ENCODE measurements at places on chromosomes 5 and 9. TPM values are rescaled to one million over a fixed set of nuclear protein-coding genes. Genes with fewer than 3 reads are reported as not detected.

Gene PCSK5
- 37.5 TPM for total RNA-seq

Gene PDLIM4
- total RNA-seq = 70.9 TPM

DNA sequence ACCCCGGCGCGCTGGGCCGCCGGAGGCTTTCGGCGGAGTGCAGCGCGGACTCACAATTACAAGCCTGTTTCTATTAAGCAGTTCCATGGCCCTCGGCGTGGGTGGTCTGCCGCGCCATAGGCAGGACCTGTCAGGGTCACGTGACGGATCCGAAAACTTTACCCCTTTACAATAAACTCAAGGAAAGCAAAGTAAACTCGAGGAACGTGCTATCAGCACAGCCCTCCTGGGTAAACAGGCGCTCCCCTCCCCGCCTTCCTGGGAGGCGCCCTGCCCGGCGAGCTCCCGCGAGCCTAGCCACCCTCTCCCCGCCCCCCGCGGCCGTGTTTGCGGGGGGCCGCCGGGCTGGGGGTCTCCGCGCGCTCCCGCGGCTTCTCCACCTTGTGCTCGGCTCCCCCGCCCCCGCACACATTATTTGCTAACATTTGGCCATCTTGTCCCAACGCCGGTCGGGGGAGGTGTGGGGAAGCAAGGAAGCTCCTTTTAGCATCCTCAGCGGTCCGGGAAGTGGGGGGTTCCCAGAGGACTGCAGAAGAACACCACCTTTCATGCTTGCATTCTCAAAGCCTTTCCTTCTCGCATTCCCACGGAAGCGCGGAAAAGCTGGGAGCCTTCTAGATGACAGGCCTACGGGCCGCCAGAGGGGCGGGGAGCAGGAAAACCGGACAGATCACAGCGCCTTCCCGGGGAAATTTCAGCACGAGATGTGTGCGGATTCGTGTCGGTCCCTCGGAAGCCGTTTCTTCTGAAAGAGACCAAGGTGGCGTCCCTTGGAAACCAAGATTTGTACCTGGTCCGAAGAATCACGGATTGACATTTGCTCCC lies at the start of gene PTCH1:
TSS of gene PTCH1 (minus strand) at position 238 of the 825 bp plus-strand sequence.
- peak; percentile 56 for DNase-seq
- no peak within 1 kb of the TSS for H3K27ac ChIP-seq
- H3K4me3 ChIP-seq = peak within 1 kb of the TSS; percentile 30
- no peaks in the 10 kb centered on the region for H3K27me3 ChIP-seq
- H3K36me3 ChIP-seq = no peaks in the 10 kb centered on the region

- DNase-seq = no peak
- no peak overlapping the region for H3K4me3 ChIP-seq
- peaks cover 2% of the 10 kb centered on the region for H3K27me3 ChIP-seq
Observed at GRCh38 chr5:171316258-171317121, 7.4 kb downstream of the TLX3 start.

DNA sequence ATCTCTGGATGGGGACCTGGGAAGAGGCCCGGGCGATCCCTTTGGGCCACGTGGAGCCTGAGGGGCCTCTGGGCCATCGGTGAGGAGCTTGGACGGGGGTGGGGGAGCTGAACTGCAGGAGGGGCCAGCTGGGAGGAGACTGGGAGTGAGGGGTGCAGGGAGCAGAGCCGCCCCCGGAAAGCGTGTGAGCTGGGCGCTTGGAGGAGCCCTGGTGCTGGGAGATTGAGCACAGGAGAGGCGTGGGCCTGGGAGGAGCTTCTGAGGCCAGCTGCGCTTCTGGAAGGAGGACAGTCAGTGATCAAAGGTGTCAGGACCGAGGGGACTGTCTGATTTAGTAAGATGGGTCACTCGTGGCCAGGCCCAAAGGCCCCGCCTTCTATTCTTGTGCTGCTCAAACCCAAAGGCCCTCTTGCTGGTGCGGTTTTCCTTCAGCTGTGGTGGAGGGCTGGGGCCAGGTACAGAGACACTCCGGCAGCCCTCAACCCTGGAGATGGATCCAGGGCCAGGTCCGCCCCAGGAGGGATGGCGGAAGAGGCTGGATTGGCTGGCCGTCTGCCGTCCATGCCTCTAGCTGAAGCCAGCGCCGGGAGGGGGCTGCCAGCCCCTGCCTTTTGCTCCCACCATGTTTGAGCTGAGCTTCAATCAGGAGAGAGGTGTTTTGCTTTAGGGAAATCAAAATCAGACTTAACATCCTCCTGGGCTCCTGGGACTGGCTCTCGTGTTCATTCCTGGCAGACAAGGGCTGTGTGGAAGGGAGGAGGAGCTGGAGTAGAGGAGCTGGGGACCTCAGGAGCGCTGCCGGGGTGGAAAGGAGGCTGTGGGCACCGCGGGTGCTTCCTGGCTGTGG lies 21.6 kb downstream of the NCS1 start:
- no peaks in the 10 kb centered on the region for H3K4me1 ChIP-seq
- no peaks in the 10 kb centered on the region for H3K36me3 ChIP-seq
- H3K27me3 ChIP-seq = no peaks in the 10 kb centered on the region
- DNase-seq = no peak
- H3K27ac ChIP-seq = no peak overlapping the region

- H3K27ac ChIP-seq = no peak overlapping the region
- no peaks in the 10 kb centered on the region for H3K27me3 ChIP-seq
- no peaks in the 10 kb centered on the region for H3K4me1 ChIP-seq
- no peak overlapping the region for H3K4me3 ChIP-seq
Observed at GRCh38 chr5:3429962-3430361, 165.7 kb upstream of the IRX1 start.

DNA sequence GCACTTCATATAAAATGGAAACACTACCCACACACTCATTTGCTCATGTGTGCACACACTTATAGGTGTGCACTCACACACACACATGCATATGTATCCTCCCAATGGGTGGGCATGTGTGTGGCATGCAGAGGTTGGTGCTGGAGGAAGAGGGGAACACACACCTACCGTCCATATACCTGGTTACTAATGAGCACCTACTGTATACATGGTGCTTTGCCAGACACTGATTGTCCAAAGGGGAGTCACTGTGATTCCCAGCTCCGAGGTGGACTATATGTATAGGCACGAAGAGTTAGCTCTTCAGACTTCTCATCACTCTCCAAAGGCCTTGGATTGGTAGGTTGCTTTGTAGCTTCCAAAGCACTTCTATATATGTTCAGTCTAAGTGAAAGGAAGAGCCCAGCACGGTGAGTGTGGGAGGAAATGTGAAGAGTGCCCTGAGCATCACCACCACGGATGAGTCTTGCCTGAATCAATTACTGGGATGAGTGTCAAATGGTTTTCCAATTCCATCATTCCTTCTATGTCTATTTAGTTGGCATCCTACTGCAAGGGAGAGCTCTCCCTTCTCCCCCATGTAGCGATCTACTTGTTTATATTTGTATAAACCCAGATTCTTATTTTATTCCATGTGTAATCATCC lies 12.6 kb upstream of the ERGIC1 start:
- DNase-seq = no peak
- H3K36me3 ChIP-seq = no peaks in the 10 kb centered on the region
- H3K4me3 ChIP-seq = no peak overlapping the region
- H3K27ac ChIP-seq = no peak overlapping the region

- H3K4me1 ChIP-seq = no peaks in the 10 kb centered on the region
- peaks cover 2% of the 10 kb centered on the region for H3K27me3 ChIP-seq
- DNase-seq = no peak
- H3K4me3 ChIP-seq = no peak overlapping the region
- H3K36me3 ChIP-seq = no peaks in the 10 kb centered on the region
- H3K27ac ChIP-seq = no peak overlapping the region
Observed at GRCh38 chr9:21565155-21565554, 83.0 kb upstream of the IFNE start.

DNA sequence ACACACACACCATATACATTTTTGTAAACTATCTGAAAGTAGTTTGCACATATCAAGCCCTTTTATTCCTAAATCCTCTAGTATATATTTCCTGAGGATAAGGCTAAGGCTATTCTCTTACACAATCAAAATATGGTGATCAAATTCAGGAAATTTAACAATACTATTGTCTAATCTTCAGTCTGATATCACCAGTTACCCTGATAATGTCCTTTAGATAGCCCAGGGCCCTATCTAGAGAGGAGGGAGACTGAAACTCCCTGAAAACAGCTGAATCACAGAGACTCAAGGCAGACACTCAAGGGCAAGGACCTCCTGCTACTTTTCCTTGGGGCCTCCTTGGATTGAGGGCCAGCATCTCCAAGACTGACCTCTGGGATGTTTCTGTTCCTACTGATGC lies 30.4 kb downstream of the PTTG1 start:
- no peak overlapping the region for H3K4me3 ChIP-seq
- DNase-seq = no peak
- H3K36me3 ChIP-seq = no peaks in the 10 kb centered on the region

All from aorta (tissue), 5 donors.